ENCODE measurements at places on chromosomes 12 and 14.

DNA sequence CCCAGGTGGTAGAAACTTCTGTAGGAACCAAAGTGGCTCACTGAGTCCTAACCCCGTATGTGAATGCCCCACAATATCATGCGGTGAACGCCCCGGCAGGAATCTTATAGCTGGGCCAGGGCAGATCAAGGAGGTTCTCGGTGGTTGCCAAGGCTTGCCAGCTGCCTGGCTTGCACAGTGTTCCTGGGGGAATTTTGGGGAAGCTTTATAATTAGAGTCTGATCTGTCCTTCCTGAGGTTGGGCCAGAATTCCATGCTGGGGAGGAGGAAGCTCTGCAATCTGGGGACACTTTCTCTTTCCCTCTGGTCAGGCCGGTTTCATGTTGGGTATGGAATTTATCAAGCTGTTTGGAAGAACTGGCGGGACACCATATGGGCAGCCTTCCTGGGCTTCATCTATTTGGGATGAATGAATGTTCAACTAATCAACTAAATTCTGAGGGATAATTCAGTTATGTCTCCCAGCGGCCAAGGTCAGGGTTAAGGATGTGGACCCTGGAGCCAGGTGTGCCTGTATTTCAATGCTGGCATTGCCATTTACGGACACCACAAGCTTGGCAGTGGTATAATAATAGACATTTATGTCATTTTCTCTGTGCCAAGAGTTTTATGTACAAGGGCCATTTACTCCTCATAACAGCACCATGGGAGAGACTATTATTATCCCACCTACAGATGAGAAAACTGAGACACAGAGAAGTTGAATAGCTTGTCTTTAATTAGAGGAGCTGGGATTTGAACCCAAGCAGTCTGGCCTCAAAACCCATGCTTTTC lies 54.3 kb downstream of the SVOP start:
- DNase-seq = no peak

GRCh38 chr12:104575442-104576186 lies 118.9 kb downstream of the CHST11 start:
- DNase-seq = no peak

GRCh38 chr12:56449622-56449984 lies 377 bp upstream of the TIMELESS start:
- DNase-seq = no peak

DNA sequence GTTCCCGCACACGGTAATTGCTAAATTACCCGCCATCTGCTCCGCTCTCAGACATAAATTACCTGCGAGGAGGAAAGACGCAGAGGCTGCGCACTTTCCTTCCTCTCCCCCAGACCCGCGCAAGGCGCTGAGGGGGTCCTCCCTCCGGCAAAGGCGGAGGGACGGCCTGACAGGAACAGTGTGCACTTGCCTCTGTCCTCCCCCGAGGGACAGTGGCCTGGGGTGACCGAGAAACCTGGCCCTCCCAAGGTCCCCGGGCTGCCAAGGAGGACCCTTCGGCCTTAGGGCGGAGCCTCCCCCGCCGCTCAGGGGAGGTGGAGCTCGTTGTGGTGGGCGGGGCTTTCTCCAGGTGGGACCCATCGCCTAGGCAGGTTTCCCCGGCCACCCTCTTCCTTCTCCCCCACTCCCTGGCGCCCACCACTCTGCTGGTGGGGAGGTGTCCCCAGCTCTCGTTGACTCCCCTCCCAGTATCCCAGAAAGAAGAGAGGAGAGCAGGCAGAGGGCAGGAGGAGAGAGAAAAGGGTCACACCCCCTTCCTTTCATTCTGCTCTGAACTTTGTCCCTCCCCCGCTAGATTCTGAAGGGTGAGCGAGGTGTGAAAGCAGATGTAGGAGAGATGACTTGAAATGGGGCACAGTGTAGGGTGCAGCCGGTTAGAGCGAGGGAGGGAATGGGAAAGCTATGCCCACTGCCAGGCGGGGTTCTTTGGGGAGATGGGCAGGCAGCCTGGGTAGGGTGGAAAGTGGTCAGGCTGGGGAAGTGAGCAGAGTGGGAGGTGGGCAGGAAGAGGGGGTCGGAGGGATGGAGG lies 11.4 kb upstream of the CALCOCO1 start:
- DNase-seq = no peak

- DNase-seq = no peak
These were observed 14.2 kb upstream of the PLEK2 start for GRCh38 chr14:67426161-67426560.

DNA sequence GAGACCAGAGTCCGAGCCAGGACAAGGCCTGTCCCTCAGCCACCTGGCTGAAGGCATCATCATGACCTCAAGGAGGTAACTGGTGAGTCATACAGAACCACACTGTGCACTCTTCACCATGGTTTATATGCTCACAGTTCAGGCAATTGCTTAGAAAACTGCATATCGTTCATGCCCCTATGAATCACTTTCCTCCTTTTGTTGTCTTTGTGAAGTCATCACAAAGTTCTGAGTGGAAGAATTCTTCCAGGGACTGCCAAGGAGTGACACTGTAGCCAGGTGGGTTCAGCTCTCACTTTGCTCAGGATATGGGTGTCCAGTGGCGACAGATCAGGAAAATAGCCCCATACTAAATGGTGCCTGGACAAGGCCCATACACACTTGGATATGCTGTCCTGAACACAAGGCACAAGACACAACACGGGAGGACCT lies 92.5 kb downstream of the DPF3 start:
- no peak for DNase-seq

- DNase-seq = no peak
These were observed 96.1 kb downstream of the PLXNC1 start for GRCh38 chr12:94244165-94245133.

DNA sequence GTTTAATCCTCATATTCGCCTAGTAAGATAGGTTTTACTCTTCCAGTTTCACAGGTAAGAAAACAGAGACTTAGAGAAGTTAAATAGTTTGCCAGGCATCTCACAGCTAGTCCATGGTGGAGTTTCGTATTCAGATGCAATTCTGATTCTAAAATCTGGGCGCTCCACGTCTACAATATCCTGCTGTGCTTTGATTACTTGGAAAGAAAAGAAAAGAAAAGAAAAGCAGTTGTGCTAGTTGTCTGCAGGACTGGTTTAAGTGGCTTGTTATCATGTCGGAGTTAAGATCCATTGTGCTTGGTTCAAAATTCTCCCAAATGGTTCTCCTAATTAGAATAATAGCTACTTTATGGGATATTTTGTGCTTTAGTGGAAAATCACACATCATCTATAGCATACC lies 18.6 kb downstream of the AKAP3 start:
- no peak for DNase-seq

DNA sequence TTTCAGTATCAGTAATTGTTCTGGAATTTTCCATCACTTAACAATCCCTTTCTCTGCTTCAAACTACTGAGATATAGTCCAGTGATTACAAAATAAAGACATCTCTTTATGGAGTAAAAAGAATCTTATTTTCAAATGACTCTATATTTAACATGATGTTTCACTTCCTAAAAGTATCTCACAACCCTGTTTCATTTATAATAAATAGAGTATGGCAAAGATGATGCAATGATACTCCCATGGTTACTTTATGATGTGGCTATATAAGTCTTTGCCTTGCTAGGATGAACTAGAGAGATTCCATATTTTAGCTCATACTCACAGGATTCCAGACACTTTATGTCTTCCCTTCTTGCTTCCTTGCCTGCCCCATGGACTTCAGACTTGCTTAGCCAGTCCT lies 953.5 kb upstream of the MDGA2 start:
- DNase-seq = no peak

GRCh38 chr12:17992002-17992656 lies 97.9 kb downstream of the RERGL start:
- DNase-seq = peak; percentile 24

DNA sequence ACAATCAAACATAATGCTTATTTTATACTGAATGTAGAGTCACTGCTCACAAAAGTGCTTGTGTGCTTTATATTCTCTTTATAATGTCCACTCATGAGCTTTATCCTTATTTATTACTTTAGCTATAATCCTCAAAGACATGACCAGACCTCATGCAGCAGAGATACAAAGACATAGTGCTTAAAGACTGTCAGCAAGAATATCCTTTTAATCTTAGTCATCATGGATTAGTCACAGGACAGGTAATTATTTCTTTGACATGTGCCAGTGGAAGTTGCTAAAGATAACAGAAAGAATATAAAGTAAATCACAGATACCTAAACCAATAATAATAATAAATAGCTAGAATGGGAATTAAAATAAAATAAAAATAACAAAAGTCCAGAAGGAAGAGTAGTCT lies 707.5 kb downstream of the BCL11B start:
- no peak for DNase-seq

DNA sequence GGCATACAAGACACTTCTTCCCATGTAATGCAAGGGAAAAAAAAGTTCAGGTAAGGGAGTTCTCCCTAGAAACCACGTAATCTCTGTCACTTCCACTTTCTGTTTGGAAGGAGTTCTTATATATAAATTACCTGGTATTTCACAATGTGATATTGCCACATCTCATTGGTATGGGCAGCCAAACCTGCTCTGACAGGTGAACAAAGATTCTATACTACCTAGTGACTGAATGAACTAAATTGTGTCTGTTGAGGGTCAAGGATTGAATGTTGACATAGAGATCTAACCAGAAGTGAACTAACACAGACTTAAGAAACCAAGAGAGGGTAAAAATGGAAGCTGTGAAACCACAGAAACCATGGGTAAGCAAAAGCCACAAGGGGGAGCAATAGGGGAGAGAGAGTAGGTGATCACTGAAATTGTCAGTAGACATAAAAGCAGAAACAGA lies 161.3 kb downstream of the RPL10L start:
- DNase-seq = no peak

DNA sequence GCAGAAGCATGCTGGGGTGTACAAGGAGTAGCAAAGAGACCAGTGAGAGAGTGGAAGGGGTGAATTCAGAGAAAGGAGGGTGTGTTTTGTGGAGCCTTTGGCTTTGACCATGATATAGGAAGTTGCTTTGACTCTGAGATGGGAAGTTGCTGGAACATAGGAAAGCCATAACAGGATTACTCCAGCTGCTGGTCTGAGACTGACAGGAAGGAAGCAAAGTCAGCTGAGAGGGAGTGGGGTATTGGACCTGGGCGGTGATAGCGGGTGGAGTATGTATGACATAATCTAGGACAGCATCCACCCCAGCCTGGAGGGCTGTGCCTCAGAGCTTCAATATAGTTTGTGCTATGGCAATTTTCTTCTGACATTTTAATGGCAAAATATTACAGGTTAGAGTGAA lies 324.4 kb downstream of the PDZRN4 start:
- DNase-seq = no peak

GRCh38 chr12:119207063-119207560 lies 28.4 kb downstream of the HSPB8 start:
- no peak for DNase-seq

DNA sequence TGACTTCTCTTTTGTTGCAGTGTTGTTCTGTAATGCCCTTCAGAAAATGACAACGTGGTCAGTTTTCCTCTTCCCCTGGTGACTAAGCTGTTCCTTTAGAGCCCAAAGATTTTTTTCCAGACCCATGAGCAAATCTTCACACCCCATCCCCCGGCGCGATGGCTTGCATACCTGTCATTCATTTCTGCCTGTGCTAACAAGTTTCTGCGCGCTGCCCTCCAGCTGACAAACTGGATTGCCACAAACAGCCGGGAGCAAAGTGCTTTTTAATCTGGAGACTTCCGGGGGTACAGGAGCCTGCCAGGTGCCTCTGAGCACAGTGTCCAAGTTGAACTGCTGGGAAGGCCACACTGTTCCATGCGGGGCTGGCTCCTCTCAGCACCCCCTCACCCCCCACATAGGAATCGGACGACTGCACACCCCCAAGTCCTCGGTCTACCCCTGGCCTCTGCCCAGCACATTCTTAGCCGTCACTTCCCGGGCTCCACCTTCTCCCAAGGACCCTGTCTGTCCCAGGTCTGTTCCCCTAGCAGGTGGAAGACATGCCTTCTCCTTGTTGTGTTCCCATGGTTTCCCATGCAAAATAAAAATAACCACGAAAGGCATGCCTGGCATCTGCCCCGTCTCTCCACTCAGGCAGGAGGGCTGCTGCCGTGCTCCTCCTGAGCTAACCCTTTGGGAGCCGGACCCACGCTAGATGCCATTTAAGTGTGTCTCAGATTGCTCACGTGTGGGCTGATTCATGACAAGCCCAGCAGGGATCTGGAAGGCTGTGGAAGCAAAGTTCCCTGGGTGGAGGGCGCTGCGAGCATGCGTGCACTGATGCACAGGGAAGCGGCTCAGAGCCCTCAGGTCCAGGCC lies 14.1 kb downstream of the RILPL1 start:
- DNase-seq = no peak

DNA sequence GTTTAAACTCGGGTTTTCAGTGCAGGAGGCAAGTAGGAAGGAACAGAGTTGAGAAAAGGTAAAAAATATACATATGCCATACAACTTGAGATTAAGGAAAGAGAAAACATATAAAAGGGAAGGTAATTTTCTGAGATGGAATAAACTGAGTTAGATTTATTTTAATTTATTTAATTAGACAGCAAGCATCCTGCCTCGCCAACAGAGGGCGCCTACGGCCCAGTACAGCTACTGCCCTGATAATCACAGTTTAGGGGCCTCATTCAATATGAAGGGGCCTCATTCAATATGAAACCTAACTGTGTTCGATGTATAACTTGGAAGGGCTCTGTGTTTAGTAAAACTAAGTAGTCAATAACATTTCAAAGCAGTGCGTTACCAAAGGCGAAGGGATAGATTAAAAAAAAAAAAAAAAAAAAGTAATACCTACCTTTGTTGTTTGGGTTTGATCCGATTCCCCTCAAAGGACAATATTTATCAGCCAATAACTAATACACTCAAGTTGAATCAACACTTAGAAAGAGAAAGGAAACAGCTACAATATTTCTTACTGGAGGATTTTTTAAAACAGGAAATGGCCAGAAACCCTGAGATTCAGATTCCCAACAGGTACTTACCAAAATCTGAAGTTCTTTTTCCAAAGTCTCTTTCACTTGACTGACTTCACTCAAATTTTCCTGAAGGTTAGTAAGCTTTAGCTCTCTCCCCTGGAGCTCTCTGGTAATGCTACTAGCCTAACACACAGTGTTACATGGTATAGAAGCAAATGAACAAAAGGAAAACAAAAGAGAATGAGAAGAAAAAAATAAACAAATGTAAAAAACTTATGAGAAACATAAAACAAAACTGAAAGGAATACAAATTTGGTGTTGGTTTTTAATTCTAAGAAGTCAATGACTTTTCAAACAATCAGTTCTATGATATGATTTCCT lies 70.0 kb upstream of the VPS33A start:
- no peak for DNase-seq

DNA sequence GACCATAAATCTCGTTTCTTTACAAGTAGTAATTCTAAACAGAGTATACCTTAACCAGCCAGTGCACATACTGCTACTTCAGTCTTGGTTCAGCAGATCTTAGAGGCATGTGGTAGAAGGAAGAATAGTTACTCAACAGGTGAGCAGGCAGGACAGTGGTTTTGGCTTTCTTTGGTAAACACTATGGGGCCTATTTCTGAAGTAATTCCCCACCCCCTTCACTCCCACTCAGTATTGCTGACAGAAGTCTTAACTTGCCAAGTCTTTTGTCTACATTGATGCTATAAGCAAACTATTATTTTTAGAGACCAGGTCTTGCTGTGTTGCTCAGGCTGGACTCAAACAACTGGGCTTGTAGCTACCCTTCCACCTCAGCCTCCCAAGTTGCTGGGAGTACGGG lies 68.5 kb downstream of the FBXO34 start:
- no peak for DNase-seq

GRCh38 chr12:89707703-89708564 lies 704 bp downstream of the ATP2B1 start:
- DNase-seq = no peak
